CD4-positive, alpha-beta T cell treated with Interleukin-6 at 100 ng/mL for 8 hours (primary cell): ENCODE measurements at places on chromosomes 3 and 15.
A peak's percentile ranks its signal among the peaks of the same experiment; 100 is the strongest.

- peak; percentile 44 for DNase-seq
These were observed 67.1 kb downstream of the OXSM start for GRCh38 chr3:25856902-25857518.

DNA sequence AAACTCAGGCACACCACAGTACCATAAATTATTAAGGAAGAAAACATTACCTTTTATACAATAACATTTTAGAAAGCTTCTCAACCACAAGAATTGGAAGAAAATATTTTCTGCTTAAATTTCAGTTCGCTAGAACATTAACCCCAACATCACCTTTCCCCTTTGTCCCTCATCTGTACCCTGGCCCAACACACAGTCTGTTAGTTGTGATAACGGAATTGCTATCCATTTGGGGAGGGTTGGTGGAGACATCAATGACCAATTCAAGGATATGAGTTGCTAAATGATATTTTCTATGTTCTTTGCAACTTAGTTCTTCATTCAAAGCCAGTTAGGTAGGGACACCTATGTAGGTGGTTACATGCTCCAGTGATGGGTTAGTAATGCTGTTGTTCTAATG is 5.8 kb downstream of the EID1 start:
- no peak for DNase-seq

DNA sequence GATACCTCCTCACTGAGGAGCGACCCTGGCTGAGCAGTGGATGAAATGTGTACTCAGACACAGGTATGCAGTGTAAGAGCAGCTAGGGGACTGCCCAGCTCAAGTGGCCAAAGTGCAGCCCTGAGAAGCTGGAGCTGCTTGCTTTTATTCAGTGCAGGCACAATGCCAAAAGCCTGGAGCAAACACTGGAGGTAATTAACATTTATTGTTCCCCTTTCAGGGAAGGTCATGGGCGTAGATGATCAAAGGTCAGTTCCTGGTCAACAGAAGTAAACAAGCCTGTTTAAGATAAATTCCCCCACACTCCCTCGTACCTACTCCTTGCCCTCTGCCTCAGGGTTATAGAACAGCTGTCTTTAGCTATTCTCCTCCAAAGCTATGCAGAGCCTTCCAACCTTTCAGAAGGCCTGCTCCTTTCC is 17.5 kb downstream of the PLA2G4F start:
- DNase-seq: no peak

GRCh38 chr3:7759630-7760029 is 742.0 kb upstream of the LMCD1 start:
- DNase-seq: no peak
